ENCODE measurements at places on chromosomes 1 and 21.

- no peak for DNase-seq
These were observed 201.1 kb downstream of the DAB1 start for GRCh38 chr1:57222801-57223200.

GRCh38 chr1:153520818-153521476 is 14.8 kb downstream of the S100A6 start:
- DNase-seq: no peak

- no peak for DNase-seq
These were observed 733.3 kb downstream of the PTPRU start for GRCh38 chr1:29969576-29969975.

DNA sequence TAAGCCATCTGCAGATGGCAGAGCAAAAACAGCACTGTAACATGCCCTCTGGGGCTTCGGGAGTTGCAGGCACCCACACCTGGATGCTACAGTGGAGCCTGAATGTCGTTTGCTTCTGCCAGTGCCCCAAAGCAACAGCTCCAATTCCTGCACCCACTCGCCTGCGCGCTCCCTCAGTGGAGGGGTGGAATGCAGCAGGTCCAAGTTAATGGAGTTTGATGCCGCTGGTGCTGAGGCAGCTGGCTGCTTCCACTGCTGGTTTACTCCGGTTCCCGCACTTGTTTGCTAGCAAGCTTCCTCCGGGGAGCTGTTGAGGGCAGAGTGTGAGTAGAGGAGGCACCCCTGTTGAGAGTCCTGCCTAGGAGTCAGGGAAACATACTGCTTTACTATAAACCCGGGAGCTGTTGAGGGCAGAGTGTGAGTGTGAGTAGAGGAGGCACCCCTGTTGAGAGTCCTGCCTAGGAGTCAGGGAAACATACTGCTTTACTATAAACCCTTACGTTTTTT is 584.0 kb upstream of the TMPRSS15 start:
- DNase-seq: no peak

GRCh38 chr1:73903092-73903491 is 294.9 kb downstream of the LRRIQ3 start:
- no peak for DNase-seq

GRCh38 chr1:84506729-84507453 is 510 bp upstream of the GNG5 start:
- DNase-seq: no peak

DNA sequence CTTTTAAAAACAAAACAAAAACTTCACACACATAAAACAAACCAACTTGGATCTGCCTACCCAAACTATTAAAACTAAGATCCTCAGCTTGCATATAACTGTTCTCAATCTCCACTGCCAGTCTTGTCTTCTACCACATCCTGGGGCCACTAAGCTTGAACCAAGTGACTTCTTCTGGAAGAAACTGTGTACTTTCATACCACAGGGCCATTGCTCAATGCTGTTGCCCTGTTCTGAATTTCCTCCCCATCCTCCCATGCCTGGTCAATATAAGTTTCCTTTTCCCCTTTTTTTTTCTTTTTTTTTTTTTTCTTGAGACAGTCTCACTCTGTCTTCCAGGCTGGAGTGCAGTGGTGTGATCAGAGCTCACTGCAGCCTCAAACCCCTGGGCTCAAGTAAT is 109.9 kb downstream of the KIAA0319L start:
- no peak for DNase-seq

- no peak for DNase-seq
These were observed 973 bp downstream of the SDF4 start for GRCh38 chr1:1230656-1231399.

- no peak for DNase-seq
These were observed 92.8 kb upstream of the CHRM3 start for GRCh38 chr1:239293350-239294110.

DNA sequence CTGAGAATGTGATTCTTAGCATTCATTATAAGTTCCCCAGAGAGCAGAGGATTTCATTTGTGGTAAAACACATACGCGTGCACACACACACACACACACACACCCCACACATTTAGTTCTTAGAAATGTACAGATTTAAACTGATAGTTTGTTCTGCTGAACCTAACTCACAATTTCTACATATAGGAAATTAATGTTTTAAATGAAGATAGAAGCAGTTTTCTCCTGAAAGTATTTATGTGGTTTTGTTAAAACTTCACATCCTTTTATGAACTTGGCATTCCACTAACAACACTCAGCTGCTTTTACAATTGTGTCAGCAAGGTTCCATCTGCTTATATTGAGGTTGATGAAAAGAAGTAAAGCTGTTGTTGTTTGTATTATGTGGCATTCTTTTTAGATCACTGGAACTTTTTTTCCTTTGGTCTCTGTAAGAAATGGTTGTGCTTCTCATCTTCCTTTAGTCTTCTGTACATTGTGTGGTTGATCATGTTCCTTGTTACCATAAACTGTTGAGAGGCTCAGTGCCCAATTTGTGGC is 41.6 kb downstream of the AK4 start:
- no peak for DNase-seq

- no peak for DNase-seq
These were observed 64.1 kb upstream of the ACTL8 start for GRCh38 chr1:17690906-17691634.

GRCh38 chr1:160546942-160547341 is 23.9 kb upstream of the SLAMF6 start:
- no peak for DNase-seq

- DNase-seq: peak; percentile 76
These were observed 111.9 kb downstream of the PTPN14 start for GRCh38 chr1:214439352-214440119.

- DNase-seq: no peak
These were observed 295.3 kb downstream of the PTPRU start for GRCh38 chr1:29531596-29531995.

DNA sequence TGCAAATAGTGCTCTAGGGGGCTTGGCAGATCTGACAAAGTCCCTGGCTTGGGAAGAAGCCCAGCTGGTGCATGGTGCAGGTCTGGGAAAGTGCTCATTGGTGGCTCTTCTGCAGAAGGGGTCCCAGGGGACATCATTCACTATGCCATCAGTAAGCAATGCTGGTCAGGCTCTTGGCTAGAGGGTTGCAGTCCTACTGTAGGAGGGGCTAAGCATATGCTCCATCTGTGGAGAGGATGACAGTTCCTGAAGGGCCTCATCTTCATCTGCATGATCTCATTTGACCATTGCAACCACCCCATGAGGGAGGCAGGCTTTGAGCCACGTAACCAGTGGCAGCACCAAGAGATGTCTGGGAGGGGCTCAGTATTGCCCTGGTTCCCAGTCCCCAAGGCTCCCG is 31.5 kb upstream of the VASH2 start:
- DNase-seq: no peak

GRCh38 chr1:86035101-86035500 is 121.5 kb downstream of the COL24A1 start:
- DNase-seq: no peak

Measured in GM12864 (cell line).